ENCODE measurements at places on chromosomes 5 and 9.

GRCh38 chr5:173627860-173628392, 11.5 kb upstream of the BOD1 start:
- no peak for DNase-seq

GRCh38 chr9:90953805-90954204, 152.2 kb downstream of the SYK start:
- DNase-seq = no peak

GRCh38 chr5:33840927-33841547, 50.8 kb downstream of the ADAMTS12 start:
- no peak for DNase-seq

DNA sequence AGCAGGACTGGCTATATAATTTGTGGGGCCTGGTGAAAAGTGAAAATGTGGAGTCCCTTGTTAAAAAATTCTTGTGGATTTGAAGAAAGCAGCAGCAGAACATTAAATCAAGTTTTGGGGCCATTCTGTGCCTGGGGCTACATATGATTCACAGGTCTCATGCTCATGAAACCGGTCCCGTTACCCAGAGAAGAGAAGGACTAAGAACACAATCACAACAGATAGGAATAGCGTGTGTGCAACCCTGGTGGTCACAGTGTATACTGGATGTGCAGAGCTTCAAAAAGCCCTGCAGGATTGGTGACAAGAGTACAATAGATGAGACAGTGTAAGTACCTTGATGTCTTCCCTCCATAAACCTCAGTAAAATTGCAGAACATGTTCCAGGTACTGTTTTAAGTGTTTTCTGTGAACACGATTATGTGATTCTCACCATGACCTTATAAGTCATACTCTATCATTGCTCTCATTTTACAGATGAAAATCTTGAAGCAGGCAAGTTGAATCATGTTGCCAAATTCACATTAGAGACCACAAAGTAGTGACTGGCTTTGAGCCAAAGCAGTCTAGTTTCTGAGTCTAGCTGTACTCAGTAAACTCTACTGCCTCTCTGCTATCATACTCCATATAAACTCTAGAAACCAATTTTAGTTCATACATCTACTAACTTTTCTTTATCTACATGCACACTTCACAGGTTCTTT, 636.5 kb downstream of the TAF11L14 start:
- no peak for DNase-seq

DNA sequence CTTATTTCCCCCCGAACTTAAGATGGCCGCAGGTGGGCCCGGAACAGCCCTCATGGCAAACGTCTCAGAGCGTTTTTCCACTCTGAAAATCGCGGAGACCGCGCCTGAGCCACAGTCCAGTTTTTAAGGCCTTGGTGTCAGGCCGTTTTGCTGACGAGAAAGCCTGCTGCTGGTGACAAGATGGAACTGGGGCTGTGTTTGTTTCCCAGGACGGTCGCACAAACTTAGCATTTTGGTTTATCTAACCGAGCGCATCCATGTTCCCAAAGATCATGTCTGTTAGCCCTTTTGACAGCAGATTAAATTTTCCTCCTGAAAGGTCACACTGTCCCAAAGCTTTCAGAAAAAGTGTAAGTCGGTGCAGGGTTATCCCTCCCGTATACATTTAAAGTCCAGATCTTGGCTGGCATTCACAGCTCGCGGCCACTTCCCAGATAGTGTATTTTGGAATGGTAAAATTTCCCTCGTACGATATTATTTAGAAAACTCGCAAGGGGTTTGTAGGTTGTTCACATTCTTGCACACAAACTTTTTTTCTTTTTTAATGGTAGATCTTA, 812 bp downstream of the SREK1 start:
- no peak for DNase-seq

- DNase-seq = no peak
Observed at GRCh38 chr9:1879501-1879900, 135.6 kb upstream of the SMARCA2 start.

DNA sequence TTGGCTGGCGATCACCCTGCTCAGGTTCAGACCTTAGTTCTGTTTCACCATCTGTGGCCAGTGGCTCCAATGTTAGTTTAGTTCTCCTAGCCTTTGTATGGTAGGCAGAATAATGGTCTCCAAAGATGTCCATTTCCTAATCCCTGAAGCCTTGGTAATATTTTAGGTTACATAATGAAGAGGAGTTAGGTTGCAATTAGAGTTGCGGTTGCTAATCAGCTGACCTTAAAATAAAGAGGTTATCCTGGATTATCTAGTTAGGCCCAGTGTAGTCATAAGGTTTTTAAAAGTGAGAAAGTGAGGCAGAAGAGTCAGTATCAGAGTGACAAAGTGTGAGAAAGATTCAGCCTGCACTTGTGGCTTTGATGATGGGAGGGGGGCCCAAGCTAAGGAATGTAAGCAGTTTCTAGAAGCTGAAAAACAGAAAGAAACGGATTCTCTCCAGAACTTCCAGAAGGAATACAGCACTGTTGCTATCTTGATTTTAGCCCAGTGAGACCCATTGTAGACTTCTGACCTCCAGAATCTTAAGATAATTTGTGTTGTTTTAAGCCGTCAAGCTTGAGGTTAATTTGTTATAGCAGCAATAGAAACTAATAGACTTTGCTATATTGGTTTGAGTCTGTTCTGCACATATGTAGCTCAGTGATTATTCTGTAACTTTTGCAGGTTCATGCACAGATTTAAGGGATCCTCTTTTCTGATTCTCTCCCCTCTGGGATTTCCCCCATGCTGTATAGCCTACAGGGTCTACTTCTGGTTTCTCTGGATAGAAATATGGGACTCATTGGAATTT, 21.6 kb downstream of the LNPEP start:
- no peak for DNase-seq

GRCh38 chr5:144135113-144135762, 35.2 kb downstream of the YIPF5 start:
- DNase-seq = no peak

DNA sequence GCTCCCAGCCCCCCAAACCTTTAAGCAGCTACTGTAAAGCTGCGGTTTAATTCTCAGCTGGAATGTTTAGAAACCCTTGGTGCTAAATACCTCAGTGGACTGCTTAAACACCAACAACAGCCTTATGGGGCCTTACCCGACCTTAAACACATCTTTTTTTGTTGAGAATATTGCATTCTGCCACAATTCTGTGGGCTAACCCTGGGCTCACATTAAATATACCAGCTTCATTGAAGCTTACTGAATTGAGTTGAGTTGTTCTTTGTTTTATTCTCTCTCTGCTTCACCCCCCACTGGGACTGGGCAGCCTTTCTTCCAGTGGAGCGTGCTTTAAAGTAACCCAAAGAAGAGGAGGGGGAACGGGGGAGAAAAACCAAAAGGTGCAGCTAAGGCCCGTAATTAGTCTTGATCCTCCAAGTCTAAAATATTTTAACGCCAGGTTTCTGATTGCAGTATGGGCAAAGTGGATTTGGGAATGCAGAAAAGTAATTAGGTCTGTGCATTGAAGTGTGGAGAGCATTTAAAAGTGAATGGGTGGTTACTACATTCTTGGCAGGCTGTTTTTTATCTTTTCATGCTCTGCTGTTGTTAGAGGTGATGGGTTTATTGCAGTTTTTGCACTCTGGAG, 281.2 kb downstream of the NR2F1-AS1 start:
- DNase-seq = no peak

DNA sequence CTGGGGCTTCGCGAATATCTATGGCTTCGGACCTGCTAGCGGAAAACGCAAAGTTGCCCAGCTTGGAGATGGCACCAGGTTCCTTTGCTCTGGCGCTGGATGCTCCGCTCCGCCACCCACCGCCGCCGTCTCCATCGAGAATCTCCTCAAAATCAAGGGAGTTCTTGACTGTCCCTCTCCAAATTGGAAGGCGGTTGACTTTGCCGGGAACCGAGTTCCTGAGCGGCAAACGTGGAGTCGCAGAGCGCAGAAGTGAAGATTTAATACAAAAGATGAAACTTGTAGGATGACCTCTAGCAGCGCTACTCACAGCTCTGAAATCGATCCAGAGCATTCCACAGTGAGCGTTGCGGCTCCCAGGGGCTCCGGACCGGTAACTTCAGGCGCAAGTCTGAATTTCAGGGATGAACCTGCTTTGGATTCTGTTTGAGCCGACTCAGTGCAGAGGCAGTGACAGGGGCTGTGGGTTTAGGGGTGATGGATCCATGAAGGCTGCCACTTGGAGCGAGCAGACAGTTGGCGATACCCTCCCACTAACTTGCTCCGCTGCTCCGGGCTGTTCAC, 1641.5 kb upstream of the C9orf72 start:
- DNase-seq = no peak

GRCh38 chr9:116594547-116594946, 92.6 kb upstream of the TRIM32 start:
- no peak for DNase-seq

GRCh38 chr5:132093271-132093670, 19.7 kb downstream of the CSF2 start:
- DNase-seq = no peak

DNA sequence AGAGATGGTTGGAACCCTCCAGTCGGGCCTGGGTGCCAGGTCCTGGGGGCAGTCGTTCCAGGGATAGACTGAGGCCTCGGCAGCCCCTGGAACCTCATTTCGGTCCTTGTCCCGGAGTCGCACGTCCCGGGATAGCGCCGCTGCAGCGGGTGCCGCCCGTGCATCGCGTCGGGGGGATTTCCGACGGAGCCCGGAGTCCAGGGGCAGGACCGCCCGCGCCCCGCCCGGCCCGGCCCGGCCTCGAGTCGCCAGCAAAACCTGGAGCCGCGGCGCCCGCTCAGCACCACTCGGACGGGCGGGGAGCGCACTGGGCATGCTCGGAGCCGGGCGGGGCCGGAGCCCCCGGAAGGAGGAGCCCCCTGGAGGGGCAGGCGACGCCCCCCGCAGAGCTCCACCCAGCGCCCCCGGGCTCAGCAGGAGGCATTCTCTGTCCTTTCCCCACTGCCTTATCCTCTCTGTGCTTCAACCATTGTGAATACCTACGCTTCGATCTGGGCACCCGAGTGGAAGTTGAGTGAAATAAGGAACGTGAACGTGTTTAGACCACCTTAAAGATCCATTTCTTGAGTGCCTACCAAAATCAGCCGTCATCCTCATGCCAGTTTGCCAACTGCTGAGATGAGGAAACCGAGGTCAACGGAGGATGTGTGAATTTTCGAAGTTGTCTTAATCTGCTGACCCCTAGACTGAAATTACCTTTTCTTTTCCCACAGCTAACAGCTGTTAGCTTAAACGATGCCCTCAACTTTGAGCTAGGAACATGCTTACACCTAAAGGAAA, 1.7 kb upstream of the PTPN3 start:
- DNase-seq = peak; percentile 68

GRCh38 chr5:148085977-148086705, 22.4 kb downstream of the SPINK5 start:
- DNase-seq = no peak

- no peak for DNase-seq
Observed at GRCh38 chr9:128972956-128973355, 25.5 kb downstream of the NUP188 start.

- no peak for DNase-seq
Observed at GRCh38 chr5:73280386-73280785, 107.4 kb downstream of the TMEM174 start.

- DNase-seq = no peak
Observed at GRCh38 chr5:174825587-174825986, 101.2 kb downstream of the MSX2 start.

DNA sequence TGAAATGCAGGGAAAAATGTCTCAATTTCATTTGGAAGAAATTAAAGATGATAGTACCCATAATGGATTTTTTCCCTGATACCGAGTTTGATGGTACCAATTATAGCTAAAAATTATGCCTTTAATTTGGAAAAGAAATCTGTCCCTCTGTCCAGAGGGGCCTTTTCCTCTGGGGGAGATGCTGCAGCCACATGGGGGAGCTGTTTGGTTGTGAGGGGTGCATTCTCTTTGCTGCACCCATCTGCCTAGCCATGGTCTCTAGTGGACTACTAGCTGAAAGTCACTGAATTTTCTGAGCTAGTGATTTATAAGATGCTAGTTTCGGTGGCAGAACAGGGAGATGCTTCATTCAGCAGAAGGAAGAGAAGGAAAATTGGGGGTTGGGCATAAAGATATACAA, 9.6 kb downstream of the SEC61B start:
- no peak for DNase-seq

DNA sequence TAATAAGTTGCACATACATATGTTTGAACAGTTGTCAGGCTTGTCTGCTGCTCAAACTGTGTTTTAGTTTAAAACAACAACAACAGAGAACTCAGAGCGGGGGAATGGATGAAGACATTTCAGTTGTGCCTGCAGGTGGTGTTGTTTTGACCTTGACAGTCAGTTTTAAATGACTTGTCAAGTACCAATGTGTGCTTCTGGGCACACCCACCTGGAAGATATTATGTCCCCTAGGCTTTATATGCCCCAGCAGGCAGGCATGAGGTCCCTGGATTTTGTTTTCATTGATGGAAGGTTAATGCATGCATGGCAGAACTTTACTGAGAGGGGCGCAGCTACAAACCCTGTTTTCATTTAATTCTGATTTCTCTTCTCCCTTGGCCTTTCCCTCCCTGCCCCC, 84.6 kb downstream of the AOPEP start:
- DNase-seq = no peak

DNA sequence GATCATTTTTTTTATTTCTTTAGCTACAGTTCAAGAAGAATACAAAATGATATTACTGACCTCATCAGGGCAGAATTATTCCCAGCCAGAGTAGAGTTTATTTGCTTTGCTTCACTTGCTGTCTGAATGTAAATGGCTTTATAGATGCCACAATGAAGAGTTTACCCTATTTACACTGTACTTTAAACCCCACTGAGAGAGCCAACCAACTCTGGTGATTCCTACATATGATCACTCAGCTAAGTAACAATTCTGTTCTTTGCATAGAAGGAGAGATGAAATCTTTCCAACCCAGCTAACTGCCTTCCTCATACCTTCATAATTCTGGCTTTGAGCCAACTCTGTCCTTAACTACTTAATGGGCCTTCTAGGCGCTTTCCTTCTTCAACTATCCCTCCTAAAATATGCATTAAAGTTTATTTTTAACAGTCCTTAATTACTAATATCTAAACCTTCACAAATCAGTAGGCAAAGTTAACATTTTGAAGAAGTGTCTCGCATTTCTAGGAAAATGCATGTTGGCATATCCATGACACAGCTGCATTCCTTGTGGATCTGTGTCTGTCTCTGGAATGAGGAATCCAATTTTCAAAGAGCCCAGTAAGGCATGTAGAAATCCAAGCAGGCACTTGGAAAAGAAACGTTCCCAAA, 284.8 kb upstream of the GRAMD2B start:
- no peak for DNase-seq

- DNase-seq = peak; percentile 22
Observed at GRCh38 chr9:128494108-128494745, 10.3 kb upstream of the GLE1 start.
